Activated CD8-positive, alpha-beta memory T cell treated with anti-CD3 and anti-CD28 coated beads, Interleukin-2, amount 10 ng/mL, durations not matched to agents 7 days and 5 days (primary cell): ENCODE measurements at places on chromosomes 13 and 19. TPM values are rescaled to one million over a fixed set of nuclear protein-coding genes. Genes with fewer than 3 reads are reported as not detected.

- H3K4me3 ChIP-seq, result peak overlapping the region; percentile 94
- no peaks in the 10 kb centered on the region for H3K27me3 ChIP-seq
- peaks cover 38% of the 10 kb centered on the region for H3K36me3 ChIP-seq
- peaks cover 22% of the 10 kb centered on the region for H3K4me1 ChIP-seq
- no peak for DNase-seq
- peak overlapping the region; percentile 75 for H3K27ac ChIP-seq
These were observed 362 bp downstream of the ZNF557 start for GRCh38 chr19:7069904-7070226.

DNA sequence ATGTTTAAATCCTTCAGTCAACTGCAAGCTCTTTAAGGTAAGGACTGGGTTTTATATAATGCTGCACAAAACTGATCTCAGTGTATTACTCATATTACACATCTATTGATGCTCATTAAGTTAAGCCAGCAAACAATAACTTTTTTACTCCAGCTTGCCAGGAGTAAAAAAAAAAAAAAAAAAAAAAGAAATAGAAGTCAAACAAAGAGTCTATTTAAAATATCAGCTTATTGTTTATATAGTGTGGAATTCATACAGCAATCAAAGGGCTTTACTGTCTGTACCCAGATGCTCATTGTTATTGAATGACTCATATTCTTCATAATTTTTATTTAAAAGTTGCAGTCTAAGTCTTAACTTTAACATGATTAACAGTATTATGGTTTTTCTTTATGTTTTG lies 21.8 kb upstream of the KBTBD7 start:
- H3K4me1 ChIP-seq, result peaks cover 8% of the 10 kb centered on the region
- no peak for DNase-seq
- H3K27ac ChIP-seq, result no peak overlapping the region
- peaks cover 26% of the 10 kb centered on the region for H3K36me3 ChIP-seq
- no peak overlapping the region for H3K4me3 ChIP-seq

DNA sequence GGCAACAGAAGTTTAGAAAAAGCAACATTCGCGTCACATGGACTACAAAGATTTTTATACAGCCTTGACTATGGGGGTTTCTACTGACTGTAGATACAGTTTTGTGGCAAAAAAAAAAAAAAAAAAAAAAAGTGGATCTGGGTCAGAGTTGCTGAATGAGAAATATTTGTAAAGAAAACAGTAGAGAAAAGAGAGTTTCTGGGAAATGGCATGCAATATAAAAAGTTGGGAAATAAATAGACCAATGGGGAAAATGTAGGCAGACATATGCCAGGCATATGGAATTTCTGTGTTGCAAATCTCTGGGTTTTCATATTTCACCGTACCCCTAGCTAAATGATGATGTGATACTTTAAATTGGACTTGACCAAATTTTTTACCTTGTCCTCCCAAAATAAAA lies 315.3 kb downstream of the EFNB2 start:
- no peak overlapping the region for H3K27ac ChIP-seq
- no peaks in the 10 kb centered on the region for H3K4me1 ChIP-seq
- no peaks in the 10 kb centered on the region for H3K27me3 ChIP-seq
- DNase-seq, result no peak

GRCh38 chr19:45767881-45768654 lies 984 bp downstream of the SIX5 start:
- no peak overlapping the region for H3K27ac ChIP-seq
- H3K36me3 ChIP-seq, result no peaks in the 10 kb centered on the region
- peak overlapping the region; percentile 62 for H3K4me3 ChIP-seq
- H3K4me1 ChIP-seq, result peaks cover 13% of the 10 kb centered on the region
- H3K27me3 ChIP-seq, result peaks cover 19% of the 10 kb centered on the region
- DNase-seq, result no peak

- H3K36me3 ChIP-seq, result peaks cover 54% of the 10 kb centered on the region
- no peak overlapping the region for H3K27ac ChIP-seq
- no peak for DNase-seq
- H3K4me1 ChIP-seq, result peaks cover 5% of the 10 kb centered on the region
- no peak overlapping the region for H3K4me3 ChIP-seq
These were observed 16.9 kb upstream of the ZNF254 start for GRCh38 chr19:24069905-24070657.

- H3K27ac ChIP-seq, result no peak overlapping the region
- DNase-seq, result no peak
- H3K27me3 ChIP-seq, result peaks cover 2% of the 10 kb centered on the region
- no peaks in the 10 kb centered on the region for H3K4me1 ChIP-seq
- no peak overlapping the region for H3K4me3 ChIP-seq
These were observed 619.8 kb downstream of the DCT start for GRCh38 chr13:93859716-93860115.

DNA sequence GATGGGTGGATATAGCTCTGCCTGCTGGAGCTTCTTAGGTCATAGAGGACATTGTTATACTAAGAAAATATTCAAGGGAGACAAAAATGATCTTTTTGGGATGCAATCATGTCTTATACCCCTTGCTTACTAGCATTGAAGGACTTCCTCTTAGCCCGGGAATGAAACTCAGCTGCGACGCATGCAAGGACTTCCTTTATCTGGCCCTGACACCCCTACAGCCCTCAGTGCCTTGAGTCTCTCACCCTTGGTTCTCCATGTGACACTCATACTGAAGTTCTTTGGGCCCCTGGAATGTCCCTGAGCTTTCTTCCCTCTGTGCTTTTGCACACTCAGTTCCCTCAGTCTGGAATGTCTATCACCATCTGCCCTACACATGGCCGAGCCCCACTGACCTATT lies 72.5 kb upstream of the MTIF3 start:
- no peak overlapping the region for H3K4me3 ChIP-seq
- H3K27ac ChIP-seq, result no peak overlapping the region

GRCh38 chr19:13681509-13681908 lies 82.8 kb upstream of the MRI1 start:
- peaks cover 2% of the 10 kb centered on the region for H3K4me1 ChIP-seq
- H3K36me3 ChIP-seq, result peaks cover 5% of the 10 kb centered on the region
- no peaks in the 10 kb centered on the region for H3K27me3 ChIP-seq
- DNase-seq, result no peak
- no peak overlapping the region for H3K27ac ChIP-seq

DNA sequence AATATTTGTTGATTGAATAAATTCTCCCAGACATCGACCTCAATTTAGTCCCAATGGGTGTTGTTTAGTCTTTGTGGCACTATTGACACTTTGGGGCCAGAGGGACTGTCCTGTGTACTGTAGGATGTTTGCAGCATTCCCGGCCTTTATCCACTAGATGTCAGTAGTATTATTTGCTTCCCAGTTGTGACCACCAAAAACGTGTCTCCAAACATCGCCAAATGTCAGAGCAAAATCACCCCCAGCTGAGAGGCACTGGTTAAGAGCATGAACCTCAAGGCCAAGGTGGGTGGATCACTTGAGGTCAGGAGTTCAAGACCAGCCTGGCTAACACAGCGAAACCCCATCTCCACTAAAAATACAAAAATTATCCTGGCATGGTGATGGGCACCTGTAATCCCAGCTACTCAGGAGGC lies 15.4 kb downstream of the NLRP12 start:
- no peaks in the 10 kb centered on the region for H3K4me1 ChIP-seq
- no peak for DNase-seq
- H3K4me3 ChIP-seq, result no peak overlapping the region
- H3K27ac ChIP-seq, result no peak overlapping the region
- no peaks in the 10 kb centered on the region for H3K27me3 ChIP-seq

GRCh38 chr13:51541809-51542258 lies 42.4 kb upstream of the WDFY2 start:
- H3K36me3 ChIP-seq, result no peaks in the 10 kb centered on the region
- H3K27me3 ChIP-seq, result peaks cover 13% of the 10 kb centered on the region
- no peak overlapping the region for H3K4me3 ChIP-seq
- no peak overlapping the region for H3K27ac ChIP-seq
- H3K4me1 ChIP-seq, result peaks cover 4% of the 10 kb centered on the region

DNA sequence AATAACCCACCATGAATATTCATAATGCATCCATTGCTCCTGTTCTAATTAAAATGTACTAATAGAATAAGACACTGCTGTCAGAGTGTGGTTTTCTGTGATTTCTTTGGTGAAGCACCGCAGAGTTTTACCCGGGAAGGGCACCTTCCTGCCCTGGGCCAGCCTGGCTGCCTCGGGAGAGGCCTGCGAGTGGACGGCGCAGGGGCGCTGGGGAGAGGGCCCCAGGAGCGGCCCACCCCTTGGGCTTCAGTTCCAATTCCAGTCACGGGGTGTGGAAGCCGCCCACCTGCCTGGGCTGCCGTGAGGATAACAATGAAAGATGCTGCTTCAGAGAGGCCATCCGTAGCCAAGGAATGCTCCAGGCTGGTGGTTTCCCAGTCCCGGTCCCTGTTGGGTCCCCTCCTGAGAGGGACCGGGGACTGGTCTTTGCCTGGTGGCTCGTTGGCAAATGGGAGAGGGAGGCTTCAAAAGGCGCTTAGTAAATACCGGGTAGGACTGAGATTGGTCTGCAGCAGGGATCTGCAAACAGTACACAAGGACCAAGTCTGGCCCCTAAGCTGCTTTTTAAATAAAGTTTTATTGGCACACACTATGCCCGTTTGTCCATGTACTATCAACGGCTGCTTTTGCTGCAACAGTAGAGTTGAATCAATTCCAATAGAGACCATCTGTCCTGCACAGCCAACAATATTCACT lies 18.0 kb downstream of the TCF3 start:
- H3K4me3 ChIP-seq, result no peak overlapping the region
- no peaks in the 10 kb centered on the region for H3K27me3 ChIP-seq
- no peak overlapping the region for H3K27ac ChIP-seq
- H3K4me1 ChIP-seq, result no peaks in the 10 kb centered on the region
- peaks cover 24% of the 10 kb centered on the region for H3K36me3 ChIP-seq

DNA sequence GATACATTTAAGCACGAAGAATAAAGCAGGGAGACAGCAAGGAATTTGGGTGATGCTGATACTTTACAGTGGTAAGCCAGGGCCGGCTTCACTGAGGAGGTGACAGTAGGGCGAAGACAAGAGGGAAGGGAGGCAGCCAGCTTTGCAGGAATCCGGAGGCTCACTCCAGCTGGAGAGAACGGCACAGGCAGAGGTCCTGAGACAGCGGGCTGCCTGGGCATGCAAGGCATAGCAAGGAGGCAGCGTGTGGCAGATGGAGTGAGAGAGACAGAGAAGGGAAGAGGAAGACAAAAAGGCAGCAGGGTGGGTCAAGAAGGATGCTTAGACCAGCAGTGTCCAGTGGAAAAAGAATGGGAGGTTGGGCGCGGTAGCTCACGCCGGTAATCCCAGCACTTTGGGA lies 83.2 kb upstream of the WASF3 start:
- H3K4me3 ChIP-seq, result no peak overlapping the region
- no peaks in the 10 kb centered on the region for H3K36me3 ChIP-seq
- no peak overlapping the region for H3K27ac ChIP-seq
- no peak for DNase-seq
- peaks cover 2% of the 10 kb centered on the region for H3K27me3 ChIP-seq

DNA sequence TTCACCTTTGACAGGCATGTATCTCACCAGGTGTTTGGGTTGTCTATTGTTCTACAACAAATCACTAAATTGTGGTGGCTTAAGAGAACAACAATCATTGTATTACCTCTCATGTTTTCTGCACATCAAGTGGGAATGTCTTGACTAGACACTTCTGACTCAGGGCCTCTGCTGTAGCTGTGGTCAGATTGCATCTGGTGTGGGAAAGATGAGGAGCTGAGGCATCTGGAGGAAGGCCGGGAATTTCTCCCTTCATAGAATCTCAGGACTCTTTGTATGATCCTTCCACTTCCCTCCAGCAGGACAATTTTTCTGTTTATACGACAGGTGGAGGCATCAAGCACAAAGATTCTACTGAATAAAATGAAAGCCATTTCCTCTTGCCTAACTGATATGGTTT lies 511.8 kb upstream of the NBEA start:
- H3K27ac ChIP-seq, result no peak overlapping the region
- no peaks in the 10 kb centered on the region for H3K27me3 ChIP-seq
- no peaks in the 10 kb centered on the region for H3K4me1 ChIP-seq
- no peak for DNase-seq
- no peaks in the 10 kb centered on the region for H3K36me3 ChIP-seq

DNA sequence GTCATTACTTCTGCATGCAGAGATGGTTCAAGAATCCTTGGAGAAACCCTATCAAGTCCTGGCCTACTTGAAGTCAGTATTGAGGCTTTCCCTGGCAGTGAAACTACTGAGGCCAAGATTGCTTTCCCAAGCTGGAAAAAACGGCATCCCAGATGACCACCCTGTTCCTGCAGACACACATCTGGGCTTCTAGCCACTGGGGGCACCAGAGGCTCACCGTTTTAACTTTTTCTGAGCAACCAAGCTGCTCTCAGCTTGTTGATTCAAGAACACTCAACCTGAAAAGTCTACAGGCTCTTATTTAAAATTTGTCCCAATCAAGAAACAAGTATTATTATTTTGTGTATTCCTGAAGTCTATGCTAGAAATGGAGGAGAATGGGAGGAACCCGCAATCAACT lies 66.6 kb downstream of the SPRYD7 start:
- no peak overlapping the region for H3K4me3 ChIP-seq
- no peaks in the 10 kb centered on the region for H3K4me1 ChIP-seq
- no peak overlapping the region for H3K27ac ChIP-seq
- H3K27me3 ChIP-seq, result peaks cover 4% of the 10 kb centered on the region
- DNase-seq, result no peak

DNA sequence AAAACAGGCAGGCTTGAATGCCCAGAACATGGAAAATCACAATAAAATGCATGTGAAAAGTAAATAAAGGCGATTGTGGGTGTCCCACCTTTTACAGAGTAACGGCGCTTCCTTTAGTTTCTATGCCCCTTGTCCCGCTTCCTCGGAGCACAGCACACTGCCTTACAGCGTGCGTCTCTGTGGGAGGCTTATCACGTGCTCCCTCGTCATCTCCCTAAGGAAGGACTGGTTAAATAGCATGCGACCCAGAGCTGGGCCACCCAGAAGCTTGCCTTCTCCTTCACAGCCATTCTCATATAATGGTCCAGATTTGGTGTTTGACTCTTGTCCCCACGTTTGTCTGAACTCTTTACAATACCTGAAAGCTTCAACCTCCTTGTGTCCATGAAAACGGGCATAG lies 56.6 kb downstream of the LIG4 start:
- no peaks in the 10 kb centered on the region for H3K4me1 ChIP-seq
- H3K36me3 ChIP-seq, result no peaks in the 10 kb centered on the region
- no peak overlapping the region for H3K27ac ChIP-seq
- no peak for DNase-seq
- H3K27me3 ChIP-seq, result no peaks in the 10 kb centered on the region

DNA sequence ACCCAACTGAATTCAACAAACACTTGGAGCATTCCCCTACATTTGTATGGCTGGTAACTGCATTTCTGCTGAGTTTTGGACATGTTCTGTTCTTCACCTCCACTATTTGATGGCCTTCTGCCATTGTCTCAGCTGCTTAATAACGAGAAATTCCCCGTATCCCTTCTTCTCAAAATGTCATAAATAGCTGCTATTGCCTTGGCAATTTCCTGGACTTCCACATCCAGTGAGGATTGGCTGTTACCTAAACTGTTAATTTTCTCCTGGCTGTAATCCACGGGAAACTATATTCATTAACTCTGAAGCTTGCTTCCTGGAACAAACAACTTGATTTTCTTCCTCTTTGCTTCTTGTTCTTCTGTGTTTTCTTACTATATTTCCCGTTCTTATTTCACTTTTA lies 69.5 kb upstream of the TDRD3 start:
- H3K27ac ChIP-seq, result no peak overlapping the region
- no peaks in the 10 kb centered on the region for H3K36me3 ChIP-seq
- DNase-seq, result no peak

- H3K4me3 ChIP-seq, result no peak overlapping the region
- H3K27ac ChIP-seq, result peak overlapping the region; percentile 75
- no peaks in the 10 kb centered on the region for H3K27me3 ChIP-seq
- DNase-seq, result peak; percentile 76
These were observed 5.8 kb upstream of the USE1 start for GRCh38 chr19:17209126-17210036.

Gene STARD13
- 1.2 TPM for total RNA-seq

Gene ZNF101
- 75.0 TPM for total RNA-seq

Gene HNRNPA1L2
- total RNA-seq, result 7.4 TPM

Gene KLF1
- 0.29 TPM for total RNA-seq

Gene ZNF98
- not detected for total RNA-seq

Gene TMEM143
- total RNA-seq, result 16.7 TPM

Gene SERPINE3
- not detected for total RNA-seq

Gene NCR1
- 2.5 TPM for total RNA-seq
